ENCODE measurements at places on chromosomes 6 and 20.

GRCh38 chr6:45423111-45423823, 45.5 kb upstream of the SUPT3H start:
- peak; percentile 30 for DNase-seq

- DNase-seq: peak; percentile 83
These were observed 1.5 kb downstream of the VARS2 start for GRCh38 chr6:30915591-30915946.

DNA sequence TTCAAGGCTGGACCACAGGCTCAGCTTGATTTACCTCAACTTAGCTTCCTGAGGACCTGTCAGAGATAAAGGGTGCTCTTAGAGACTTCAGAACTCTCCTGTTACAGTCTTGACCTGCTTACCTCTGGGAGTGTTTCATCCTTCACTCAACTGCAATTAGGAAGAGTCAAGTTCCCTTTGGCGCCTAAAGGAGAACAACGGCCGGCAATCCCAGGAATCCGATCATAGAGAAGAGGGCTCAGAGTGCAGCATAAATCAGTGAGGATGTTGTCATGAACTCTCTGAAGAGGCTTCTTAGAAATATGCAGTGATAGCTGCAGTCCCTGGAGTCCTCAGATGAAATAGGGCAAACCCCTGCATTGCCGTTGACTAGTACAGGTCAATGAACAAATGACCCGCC, 36.4 kb downstream of the LYRM2 start:
- no peak for DNase-seq

GRCh38 chr6:53335224-53335994, 13.3 kb downstream of the ELOVL5 start:
- DNase-seq: no peak

DNA sequence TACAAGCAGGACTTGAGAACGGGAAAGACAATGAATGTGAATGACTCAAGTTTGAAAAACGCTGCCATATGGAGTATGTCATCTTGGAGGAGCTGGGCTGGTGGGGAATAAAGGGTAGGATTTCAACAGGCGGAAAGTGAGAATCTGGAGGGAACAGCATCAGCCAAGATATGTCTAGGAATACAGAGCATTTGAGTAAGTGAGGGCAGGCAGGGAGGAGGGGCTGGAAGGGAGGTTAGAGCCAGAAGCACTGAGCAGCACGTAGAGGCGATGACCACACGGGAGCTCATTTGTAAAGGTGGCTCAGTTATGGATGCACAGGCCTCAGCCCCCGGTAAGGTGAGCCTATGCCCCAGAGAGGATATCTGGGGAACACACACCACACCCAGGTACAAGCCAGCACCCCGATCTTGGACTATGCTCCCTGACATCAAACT, 115.1 kb downstream of the ZMYND8 start:
- DNase-seq: no peak

- DNase-seq: no peak
These were observed 48.1 kb downstream of the CTCFL start for GRCh38 chr20:57476641-57477461.

DNA sequence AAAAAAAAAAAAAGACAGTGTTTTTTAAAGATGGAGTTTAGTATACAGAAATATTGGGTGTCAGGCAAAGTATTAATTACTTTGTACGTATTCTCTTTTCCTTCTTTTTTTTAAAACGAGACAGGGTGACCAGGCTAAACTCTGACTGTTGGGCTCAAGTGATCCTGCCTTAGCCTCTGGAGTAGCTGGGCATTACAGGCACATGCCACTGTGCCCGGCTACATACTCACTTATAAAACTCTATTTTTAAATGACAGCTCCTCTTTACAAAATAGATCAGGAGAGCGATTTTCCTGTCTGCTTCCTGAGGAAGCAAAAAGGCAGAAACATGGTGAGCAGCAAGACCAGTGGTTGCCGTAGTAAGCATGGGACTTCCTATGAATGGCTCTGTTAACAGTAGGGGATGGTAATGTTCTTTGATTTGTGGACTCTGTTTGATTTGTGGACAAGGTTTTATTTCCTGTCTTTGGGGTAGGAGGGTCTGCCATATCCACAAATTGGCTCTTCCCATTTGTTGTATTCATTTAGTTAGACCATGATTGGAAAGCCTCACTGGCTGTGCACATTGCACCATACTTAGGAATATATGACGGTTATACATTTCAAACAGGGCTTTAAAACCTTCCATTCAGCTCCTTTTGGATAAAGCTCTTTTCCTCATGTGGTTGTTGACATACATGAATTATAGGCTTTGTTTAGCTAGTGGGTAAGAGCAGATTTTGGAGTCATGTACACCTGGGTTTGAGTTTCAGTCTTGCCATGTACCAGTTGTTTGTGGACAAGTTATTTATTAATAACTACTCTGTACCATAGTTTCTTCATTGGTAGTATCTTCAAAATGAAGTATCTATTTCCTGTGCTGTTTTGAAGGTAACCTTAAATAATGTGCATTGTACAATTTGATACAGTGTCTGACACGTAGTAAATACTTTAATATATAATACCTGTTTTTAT, 45.1 kb downstream of the PTPRA start:
- no peak for DNase-seq

- no peak for DNase-seq
These were observed 63.5 kb upstream of the L3MBTL3 start for GRCh38 chr6:129954749-129955431.

DNA sequence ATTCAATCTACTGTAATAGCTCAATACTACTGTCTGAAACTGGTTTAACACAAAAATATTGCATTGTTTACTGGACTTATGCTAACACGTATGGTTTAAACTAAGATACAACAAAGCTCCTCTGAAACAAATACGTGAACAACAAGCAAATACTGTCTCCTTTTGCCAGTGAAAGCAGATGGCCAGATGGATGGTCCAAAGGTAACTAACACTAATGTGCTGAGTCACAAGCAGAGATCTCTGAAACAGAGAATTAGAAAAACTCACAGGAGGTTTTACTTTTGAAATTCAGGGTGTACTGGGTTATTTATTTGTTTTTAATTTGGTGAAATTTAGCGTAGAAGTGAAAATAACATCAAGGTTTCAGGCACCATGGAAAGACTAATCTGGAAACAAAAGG, 124.3 kb upstream of the SOX4 start:
- DNase-seq: no peak

GRCh38 chr6:98833307-98834059, 891 bp upstream of the POU3F2 start:
- DNase-seq: peak; percentile 18

DNA sequence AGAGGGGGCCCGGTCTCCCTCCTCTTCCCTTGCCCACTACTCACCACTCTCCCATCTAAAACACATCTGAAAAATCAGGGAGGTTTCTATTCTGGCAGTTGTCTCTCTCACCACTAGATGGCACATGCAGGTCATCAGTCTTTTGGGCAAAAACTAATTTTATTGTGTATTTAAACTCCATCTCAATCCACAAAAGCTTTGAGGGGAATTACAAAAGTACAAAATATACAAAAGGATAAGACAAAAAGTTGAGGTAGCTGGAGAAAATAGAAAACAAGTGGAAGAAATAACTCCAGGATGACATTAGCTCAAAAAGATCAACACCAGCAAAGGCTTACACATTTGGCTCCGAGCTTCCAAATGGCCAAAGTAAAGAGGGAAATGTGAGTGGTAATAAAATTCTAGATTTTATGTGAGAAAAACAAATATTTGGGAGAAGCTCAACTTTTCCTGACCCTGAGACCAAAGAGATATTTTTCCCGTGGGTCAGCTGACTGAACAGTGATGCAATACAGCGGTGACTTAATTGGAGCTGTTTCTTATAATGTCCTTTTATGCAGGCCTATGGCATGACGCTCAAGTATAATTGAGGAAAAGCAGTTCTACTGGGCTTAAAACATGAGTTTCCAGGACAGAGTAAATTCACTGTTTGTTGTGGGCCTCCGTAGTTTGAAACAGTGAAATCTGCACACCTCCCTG, 79.8 kb upstream of the CHD6 start:
- DNase-seq: peak; percentile 34

GRCh38 chr6:85494547-85495536, 45.0 kb downstream of the NT5E start:
- no peak for DNase-seq

DNA sequence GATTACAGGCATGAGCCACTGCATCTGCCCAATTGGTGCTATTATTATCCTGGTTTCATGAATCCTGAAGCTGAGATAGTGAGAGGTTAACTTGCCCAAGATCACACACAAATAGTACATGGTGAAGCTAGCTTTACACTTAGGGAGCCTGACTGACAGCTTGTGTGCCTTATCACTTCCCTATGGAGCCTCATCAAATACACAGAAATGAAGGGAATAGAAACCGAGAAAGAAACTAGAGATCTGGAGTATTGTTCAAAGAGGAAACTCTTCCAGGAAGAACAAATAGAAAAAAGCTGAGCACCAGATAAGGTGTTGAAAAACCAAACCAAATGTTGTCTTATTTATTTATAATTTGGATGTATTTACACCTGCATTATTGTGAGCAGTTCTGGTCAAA, 155.0 kb upstream of the CITED2 start:
- no peak for DNase-seq

DNA sequence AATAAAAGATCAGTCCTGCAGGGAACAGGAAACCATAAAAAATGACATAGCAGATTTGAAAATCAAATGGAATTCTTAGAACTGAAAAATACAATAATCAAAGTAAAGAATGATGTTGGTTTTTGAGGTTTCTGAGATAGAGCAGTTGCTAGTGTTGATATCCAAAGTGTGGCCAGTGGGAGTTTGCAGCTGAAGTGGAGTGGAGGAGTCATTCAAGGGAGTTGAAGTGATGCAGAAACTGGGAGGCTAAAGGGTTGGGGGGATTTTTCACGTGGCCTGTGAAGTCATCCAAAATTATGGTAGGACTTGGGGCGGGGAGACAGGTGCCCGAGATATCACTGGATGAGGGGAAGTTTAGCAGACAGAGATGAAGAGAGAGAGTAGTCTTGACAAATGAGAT, 123.6 kb downstream of the CDC5L start:
- DNase-seq: no peak

- DNase-seq: no peak
These were observed 42.6 kb downstream of the BMP7 start for GRCh38 chr20:57223648-57224489.

- no peak for DNase-seq
These were observed 485.5 kb downstream of the CD109 start for GRCh38 chr6:74181471-74181870.

GRCh38 chr20:35572838-35573237, 31.0 kb downstream of the ERGIC3 start:
- DNase-seq: no peak

DNA sequence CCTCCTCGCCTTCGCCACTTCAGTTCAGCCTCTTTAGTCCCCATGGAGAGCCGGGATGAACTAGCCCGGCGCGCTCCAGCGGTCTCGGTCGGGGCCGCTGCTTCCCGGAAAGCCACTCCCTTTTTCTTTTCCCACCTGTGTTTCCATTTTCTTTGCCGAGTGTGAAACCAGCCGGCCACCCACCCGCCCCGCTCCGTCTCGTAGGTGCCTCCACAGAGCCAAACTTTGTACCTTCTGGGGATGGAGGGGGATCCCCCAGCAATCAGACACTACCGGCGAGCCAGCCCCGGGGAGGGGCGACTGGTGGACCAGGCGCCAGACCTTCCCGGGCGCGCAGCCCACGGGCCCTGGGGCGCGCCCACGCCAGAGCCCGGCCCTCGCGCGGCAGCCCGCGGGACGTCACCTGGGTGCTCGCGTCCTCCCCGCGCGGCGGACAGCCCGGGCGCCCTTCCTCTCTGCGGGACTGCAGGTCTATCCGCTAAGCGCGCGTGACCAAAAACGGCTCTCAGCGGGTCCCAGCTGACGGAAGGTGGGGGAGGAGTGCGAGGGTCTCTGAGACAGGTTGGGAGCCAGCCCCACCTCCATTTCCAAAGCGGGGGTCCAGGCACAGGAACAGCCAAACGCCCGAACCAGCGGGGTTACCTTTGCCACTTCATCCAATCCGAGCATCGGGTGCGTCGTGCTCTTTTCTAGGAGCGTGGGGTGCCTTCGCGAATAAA, at the start of gene MCHR2:
MCHR2 (minus strand) TSS at position 691 of the 719 bp plus-strand sequence. CDS start 38,076 bp downstream, outside the sequence.
- DNase-seq: no peak

GRCh38 chr20:15862178-15862577, 711.1 kb downstream of the KIF16B start:
- DNase-seq: no peak

- no peak for DNase-seq
These were observed 22.2 kb downstream of the PGBD1 start for GRCh38 chr6:28303570-28303969.

- no peak for DNase-seq
These were observed 2.5 kb downstream of the ZBTB46 start for GRCh38 chr20:63828545-63828944.

DNA sequence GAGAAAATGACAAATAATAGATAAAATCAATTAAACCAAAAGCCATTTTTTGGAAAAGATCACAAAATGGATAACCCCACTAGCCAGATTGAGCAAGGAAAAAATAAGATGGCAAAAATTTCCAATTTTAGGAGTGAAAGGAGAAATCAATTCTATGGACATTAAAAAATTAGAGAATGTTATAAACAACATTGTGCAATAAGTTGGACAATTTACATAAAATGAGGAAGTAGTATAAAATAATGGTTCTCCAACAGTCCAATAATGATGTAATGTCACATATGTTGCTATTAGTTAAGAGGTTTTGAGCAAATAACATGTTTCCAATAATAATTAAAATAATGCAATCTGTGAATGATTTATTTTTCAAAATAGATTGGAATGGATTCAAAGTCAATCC, 3.1 kb upstream of the SNAP91 start:
- DNase-seq: no peak

GRCh38 chr20:5886788-5887187, 63.5 kb downstream of the TRMT6 start:
- DNase-seq: no peak

- no peak for DNase-seq
These were observed 24.6 kb upstream of the FOXC1 start for GRCh38 chr6:1584996-1585668.

GRCh38 chr6:97136626-97137358, 146.2 kb downstream of the MMS22L start:
- no peak for DNase-seq

- DNase-seq: peak; percentile 94
These were observed 60.4 kb downstream of the FOXO3 start for GRCh38 chr6:108621117-108621516.

DNA sequence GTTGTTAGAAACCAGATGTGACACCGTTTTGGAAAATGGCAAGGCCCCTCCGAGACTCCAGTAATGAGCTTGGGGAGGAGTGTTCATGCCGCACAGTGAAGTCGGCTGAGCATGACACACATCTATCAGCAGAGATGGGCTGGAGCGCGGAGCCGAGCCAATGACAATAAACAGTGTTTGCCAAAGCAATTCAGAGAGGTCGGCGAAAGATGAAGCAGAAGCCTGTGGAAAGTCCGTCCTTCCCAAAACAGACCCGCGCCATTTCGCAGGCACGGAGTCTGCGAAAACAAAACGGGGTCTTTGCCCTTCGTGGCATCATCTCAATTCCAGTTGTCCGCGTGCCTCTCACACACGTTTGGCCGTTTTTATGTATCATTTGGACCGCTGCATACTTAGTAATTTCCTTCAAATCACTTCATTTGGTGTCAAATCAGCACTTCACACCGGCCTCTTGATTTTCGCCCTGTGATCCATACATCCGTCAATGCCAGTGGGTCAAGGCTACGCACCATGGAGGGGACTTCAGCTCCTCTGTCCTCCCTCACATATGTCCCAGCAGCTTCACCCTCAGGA, 71.3 kb downstream of the SULF2 start:
- DNase-seq: no peak

Data from kidney tubule cell (primary cell).